ENCODE measurements at places on chromosomes 1 and 21. TPM values are rescaled to one million over a fixed set of nuclear protein-coding genes. Genes with fewer than 3 reads are reported as not detected.
A peak's percentile ranks its signal among the peaks of the same experiment; 100 is the strongest.

- peak; percentile 62 for DNase-seq
These were observed 85.3 kb upstream of the ARHGAP29 start for GRCh38 chr1:94322696-94323095.

DNA sequence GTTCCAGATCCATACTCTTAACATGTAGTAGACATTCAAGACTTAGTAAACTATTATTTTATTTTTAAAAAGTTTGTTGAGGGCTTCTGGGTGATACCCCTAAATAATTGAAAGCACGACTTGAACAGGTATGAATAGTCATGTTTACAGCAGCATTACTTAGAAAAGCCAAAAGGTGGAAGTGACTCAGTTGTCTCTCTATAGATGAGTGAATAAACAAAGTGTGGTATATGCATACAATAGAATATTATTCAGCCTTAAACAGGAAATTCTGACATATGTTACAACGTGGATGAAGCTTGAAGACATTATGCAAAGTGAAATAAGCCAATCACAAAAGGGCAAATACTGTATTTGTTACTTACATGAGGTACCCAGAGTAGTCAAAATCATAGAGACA, 26.5 kb downstream of the TSNAX start:
- DNase-seq, result no peak

Gene FMO5
- 0.58 TPM for polyA plus RNA-seq

Gene CD2
- polyA plus RNA-seq, result not detected

Gene AGT
- polyA plus RNA-seq, result not detected

GRCh38 chr1:51568231-51568935, 48.5 kb upstream of the OSBPL9 start:
- DNase-seq, result no peak

GRCh38 chr1:209485167-209485566, 98.3 kb upstream of the CAMK1G start:
- DNase-seq, result peak; percentile 96

GRCh38 chr1:40818264-40818961, 34.8 kb downstream of the KCNQ4 start:
- peak; percentile 41 for DNase-seq

DNA sequence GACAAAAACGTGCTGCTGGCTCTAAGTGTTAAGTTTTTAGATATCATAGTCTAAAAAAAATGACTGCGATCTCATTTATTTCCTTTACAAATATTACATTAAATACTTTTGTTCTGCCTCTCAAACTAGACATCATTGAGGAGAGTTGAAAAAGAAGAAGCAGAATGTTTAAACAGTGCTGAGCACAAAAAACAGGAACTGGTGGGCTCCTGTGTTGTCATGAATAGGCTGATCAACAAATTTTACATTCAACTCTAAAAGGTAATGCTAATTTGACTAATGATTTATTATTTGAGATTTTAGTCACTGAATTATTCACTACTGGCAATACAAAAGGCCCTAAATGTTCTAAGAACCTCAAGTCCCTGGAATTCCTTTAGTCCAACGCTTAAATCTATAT, 66.1 kb downstream of the GPATCH2 start:
- no peak for DNase-seq

Gene PRAMEF27
- polyA plus RNA-seq, result not detected

DNA sequence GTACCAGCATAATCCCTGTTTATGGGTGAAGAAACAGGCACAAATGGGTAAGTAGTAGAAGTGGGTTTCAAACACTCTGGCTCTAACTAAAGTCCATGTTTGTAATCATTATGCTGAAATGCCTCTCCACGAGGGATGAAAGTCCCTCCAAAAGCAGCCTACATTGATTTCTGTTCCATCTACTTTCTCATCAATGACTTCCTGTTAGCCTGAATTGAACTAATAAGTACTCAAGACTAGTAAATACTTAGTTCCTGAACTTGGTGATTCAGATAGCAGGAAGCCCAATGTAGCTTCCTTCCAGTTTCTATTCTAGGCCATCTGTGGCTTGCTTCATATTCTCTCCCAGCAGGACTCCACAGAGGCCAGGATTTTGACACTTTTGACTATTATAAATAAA, 11.3 kb upstream of the BACH1 start:
- no peak for DNase-seq
